ENCODE measurements at places on chromosomes 7 and 10.

DNA sequence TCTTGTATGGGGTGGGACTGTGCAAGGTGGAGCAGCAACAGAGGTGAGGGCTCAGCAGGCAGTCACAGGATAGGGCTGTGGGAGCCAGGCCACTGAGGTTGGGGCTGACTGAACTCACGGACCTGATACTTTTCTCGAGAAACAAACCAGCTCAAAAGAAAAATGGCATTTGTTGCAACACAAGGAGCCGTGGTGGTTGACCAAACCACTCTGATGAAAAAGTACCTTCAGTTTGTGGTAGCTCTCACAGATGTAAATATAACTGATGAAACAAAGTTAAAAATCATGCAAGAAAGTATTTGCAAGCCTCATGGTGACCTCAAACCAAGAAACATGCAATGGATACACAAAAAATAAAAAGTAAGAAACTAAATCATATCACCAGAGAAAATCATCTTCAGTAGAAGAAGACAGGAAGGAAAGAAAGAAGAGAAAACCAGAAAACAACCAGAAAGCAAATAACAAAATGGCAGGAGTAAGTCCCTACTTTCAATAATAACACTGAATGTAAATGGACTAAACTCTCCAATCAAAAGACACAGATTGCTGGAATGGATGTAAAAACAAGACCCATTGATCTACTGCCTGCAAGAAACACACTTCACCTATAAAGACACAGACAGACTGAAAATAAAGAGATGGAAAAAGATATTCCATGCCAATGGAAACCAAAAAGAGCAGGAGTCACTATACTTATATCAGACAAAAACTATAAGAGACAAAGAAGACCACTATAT is 48.9 kb upstream of the DUSP5 start:
- no peaks in the 10 kb centered on the region for H3K4me1 ChIP-seq
- no peak overlapping the region for H3K27ac ChIP-seq
- H3K27me3 ChIP-seq = no peaks in the 10 kb centered on the region
- H3K4me3 ChIP-seq = no peak overlapping the region
- no peak for DNase-seq

DNA sequence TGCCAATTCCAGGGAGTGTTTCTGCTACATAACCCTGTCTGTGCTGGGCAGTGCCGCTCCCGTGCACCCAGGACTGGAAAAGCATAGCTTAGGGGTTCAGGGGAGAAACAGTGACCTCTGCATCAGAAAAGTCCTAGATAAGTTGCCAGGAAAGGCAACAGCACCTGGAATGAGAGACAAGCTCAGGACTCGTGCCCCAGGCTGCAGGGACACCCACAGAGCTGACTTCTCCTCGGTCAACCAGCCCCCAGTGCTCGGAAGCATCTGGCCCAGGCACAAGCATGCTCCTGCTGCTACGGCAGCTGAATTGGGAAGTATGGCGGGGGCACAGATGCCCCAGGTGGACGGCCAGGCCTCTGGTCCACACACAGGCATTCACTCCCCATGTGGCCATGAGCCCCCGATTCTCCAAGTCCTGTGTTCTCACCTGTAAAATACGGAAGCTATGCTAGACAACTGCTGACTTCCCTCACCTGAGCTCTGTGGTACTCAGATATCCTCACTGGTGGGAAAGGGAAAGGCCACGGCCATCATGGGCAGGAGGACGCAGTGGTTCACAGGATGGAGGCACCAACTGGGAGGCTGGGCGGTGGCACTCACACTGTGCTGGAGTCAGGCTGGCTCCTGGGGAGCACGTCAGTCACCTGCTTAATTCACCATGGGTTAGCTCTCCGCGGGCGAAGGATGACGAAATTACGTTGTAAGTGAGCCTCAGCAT is 220.5 kb downstream of the PTPRN2 start:
- H3K27me3 ChIP-seq = no peaks in the 10 kb centered on the region
- no peak overlapping the region for H3K4me3 ChIP-seq
- no peak overlapping the region for H3K27ac ChIP-seq
- no peaks in the 10 kb centered on the region for H3K4me1 ChIP-seq
- DNase-seq = no peak

DNA sequence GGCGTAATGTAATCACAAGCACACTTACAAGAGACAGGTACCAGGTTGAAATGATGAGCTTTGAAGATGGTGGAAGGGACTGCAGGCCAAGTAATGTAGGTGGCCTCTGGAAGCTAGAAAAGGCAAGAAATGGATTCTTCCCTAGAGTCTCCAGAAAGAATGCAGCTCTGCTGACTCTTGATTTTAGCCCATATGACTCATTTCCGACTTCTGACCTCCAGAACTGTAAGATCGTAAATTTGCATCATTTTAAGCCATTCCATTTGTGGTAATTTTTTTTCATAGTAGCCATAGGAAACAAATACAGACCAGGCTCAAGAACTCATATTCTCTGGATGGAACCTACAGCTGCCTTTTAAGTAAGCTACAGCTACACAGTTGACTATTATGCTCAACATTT is 315.5 kb downstream of the MAGI2 start:
- H3K27ac ChIP-seq = no peak overlapping the region
- no peaks in the 10 kb centered on the region for H3K27me3 ChIP-seq
- no peak overlapping the region for H3K4me3 ChIP-seq
- no peaks in the 10 kb centered on the region for H3K36me3 ChIP-seq
- DNase-seq = no peak
- no peaks in the 10 kb centered on the region for H3K4me1 ChIP-seq

DNA sequence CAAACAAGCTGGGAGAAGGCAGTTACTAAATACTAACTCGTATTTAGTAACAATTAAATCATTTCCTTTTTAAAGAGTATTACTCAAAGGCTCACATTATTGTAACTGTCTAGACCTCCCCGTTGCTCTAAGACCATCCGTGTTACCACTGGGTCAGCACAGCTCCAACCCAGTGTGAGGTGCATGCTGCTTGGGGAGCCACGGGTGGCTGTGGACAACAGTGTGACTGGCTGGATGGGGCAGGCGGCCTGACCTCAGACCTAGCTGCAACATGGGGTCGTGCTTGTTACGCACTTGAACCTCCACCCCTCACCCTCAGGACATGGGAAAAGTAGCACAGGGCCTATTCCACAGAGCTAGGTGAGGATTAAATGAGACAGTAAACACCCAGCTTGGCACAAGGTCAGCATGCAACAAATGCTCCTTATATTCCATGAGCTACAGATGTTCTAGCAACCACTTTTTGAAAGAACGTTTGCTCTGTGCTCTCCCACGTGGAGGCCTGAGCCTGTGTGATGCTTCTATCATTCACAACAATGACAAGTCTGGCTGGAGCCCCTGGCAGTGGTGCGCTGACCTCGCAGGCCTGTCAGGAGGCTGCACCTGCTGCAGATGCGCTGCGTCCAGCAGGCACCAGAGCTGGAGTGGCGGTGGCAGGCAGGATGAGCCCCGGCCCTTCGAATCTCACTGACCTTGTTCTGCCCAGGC is 135.7 kb downstream of the PKD1L1 start:
- no peaks in the 10 kb centered on the region for H3K36me3 ChIP-seq
- no peak overlapping the region for H3K4me3 ChIP-seq
- H3K4me1 ChIP-seq = peaks cover 1% of the 10 kb centered on the region
- no peak for DNase-seq

DNA sequence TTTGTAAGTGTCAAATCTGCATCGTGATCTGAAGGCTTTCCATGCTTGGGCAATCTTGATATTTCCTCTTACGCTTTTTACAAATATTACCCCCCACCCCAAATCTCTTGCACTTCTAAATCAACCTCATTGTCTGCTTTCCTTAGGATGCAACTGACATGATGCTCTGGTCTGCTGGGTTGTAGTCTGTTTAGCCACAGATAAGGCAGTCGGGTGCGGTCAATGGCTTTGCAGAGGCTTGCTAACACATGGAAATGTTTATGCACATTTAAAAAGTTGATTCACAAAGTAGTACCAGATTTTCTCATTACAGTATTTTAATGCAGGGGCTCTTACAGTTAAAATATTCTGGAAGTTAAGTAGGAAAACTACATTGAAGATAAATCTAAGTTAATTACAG is 172.5 kb downstream of the BAMBI start:
- H3K27ac ChIP-seq = no peak overlapping the region
- no peaks in the 10 kb centered on the region for H3K36me3 ChIP-seq
- no peak for DNase-seq
- H3K27me3 ChIP-seq = no peaks in the 10 kb centered on the region
